ENCODE measurements at places on chromosomes 2 and 18. TPM values are rescaled to one million over a fixed set of nuclear protein-coding genes. Genes with fewer than 3 reads are reported as not detected.

DNA sequence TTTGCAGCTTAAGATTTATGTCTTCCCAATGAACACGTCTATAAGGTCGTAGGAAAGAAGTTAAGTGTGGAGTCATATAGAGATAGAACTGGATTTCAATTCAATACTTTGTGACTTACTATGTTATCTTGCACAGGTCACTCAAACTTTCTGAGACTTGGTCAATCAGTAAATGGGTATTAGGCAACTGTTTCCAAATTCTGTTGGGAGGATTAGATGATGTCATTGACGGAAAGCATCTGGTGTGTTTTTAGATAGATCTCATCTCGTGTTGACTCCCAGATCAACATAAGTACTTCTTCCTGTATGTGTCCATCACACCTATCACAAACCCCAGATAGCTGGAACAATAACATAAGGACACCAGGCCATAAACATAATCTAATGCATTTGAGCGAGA, 771.1 kb upstream of the FANCL start:
- no peak for DNase-seq

DNA sequence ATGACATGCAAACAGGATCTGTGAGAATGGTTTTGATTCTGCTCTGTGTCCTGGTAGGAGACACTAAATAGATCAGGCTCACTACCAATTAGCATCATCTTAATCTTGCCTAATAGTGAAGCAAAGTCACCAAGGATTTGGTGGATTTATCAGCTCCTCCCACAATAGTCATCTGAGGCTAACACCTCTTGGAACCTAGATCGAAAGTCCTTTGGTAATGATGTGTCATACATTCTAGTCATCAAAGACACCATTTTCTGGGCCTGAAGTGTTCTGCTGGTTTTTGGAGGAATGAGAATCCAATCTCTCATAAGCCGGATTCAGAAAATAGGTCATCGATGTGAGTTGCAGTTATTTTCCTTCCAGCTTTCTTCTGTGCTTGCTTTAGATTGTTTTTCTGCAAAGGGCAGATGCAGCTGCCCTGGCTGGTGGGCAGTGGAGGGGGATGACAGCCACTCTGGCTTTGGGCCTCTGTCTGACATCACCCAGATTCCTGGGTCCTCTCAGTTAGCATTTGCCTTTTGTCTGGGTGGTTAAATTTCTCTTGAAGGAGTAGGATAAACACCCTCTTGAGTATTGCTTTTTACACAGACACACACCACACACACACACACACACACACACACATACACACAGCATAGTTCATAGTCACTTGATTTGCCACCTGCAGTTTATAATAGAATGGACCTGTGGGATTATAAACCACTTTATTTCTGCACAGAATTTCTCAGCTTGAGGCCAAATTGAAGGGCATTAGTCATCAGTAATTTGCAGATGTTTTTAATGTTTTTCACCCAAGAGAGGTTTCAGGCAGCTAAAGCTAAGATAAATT, at the start of gene MYO3B:
TSS of gene MYO3B (plus strand) at position 198 of the 832 bp plus-strand sequence. CDS start at position 339, 141 bp downstream.
- no peak for DNase-seq

GRCh38 chr2:45283764-45284620, 274.7 kb upstream of the SIX2 start:
- no peak for DNase-seq

GRCh38 chr18:35267161-35267651, 22.8 kb downstream of the ZSCAN30 start:
- peak; percentile 84 for DNase-seq

GRCh38 chr2:30691948-30692828, 115.1 kb downstream of the CAPN13 start:
- DNase-seq, result no peak

- no peak for DNase-seq
Measured at GRCh38 chr2:86056590-86057331, 48.9 kb downstream of the POLR1A start.

- no peak for DNase-seq
Measured at GRCh38 chr2:145114726-145115125, 594.8 kb upstream of the ZEB2 start.

DNA sequence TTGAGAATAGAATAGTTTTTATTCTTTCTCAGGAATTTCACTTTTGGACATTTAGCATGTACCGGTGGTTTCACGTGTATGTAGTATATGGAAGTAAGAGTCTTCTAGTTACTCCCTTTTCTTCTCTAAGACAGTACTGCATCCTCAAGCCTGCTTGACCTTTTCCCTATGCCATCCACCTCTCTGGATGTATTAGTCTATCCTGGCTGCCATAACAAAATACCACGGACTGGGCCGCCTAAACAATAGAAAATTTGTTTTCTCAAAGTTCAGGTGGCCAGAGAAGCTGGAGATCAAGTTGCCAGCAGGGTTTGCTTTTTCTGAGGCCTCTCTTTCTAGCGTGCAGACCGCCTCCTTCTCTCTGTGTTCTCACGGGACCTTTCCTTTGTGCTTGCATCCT, 1.3 kb upstream of the CMPK2 start:
- DNase-seq, result no peak

DNA sequence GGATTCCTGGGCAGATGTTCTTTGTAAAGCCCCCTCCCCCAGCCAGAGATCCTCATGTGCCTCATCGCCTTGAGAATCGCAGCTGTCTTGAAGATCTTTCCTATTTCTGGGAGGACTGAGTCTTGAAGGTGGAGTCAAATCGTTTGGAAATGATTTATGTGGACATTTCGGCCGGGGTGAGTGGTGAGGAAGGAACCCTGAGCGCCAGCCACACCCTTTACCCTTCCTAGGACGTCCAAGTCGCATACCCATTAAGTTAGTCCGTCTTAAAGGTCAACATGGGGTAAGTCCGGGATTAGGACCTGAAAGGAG, 84.9 kb upstream of the ZCCHC2 start:
- DNase-seq, result no peak

DNA sequence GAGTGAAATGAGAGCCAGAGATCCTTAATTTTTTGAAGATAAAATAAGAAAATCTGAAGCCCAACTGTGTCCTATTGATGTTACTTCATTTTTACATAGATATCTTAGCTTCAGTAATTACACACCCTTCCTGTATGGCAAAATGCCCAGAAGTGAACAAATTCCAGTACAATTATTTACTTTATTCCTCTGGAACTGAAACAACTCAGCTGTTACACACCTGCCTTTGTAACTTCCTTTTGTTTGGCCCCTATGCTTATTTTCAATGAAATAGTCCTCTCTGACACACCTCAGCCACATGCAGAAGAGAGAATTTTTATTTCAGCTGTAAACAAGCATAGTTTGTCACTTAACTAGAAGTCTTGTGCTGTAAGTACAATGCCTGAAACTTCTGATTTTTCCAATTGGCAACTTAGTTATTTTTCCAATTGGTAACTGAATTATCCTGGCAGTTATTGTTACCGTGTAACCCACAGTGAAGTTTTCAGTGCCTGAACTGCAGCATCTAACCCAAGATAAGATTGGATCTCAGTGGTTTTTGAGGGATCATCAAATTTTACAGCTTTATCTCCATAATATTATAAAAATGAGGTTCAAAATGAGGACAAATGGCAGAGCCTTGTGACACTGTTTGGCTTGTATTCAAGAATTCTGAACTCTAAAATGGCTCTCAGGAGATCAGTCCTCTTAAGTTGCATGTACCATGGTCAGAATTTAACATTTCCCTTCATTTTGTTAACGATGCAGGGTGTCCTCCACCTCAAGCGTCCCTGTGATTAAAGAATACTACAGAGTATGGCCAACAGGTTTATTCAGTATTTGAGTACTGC, 82.6 kb downstream of the PKP4 start:
- no peak for DNase-seq

DNA sequence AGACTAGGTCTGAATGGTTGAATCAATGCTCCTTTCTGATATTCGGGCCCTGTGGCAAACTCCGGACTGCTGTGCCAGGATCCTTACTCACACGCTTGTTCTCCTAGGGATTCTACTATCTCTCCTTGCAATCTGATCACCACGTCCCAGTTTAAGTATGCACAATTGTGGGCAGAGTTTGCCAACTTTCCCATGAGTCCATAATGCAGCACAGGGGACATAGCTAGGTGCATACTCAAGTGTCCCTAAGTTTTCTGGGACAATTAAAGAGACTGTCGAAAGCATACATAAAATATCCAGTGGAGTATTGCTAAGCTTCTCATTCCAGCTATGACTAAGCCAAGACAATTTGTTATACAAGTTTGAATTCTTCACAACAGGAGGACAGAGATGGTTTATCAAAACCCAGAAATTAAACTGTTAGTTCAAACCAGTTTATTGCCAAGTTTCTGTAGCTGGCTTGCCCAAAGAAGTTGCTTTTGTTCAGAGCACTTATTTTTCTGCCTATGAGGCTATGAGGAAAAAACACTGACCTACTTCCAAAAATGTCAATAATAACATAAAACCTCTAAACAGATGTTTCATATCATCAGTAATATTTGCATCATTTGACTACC, 136.1 kb downstream of the EXOC6B start:
- DNase-seq, result no peak

DNA sequence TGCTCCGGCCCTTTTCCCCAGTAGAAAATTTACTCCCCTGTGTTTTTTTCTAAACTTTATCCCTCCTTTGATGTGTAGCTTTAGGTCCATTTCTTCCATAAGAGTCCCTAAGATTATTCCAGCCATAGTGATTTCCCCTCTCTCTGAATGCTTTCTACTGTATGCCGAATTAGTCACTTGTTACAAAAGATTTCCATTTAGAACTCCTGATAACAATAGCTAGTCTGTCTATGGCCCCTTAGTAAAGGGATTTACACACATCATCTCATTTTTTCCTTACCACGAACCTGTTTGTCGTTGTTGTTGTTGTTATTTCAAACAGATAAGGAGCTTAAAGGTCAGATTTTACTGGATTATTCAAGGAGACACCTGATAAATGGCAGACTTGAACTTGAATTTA, 256.1 kb downstream of the PAX3 start:
- DNase-seq, result no peak

DNA sequence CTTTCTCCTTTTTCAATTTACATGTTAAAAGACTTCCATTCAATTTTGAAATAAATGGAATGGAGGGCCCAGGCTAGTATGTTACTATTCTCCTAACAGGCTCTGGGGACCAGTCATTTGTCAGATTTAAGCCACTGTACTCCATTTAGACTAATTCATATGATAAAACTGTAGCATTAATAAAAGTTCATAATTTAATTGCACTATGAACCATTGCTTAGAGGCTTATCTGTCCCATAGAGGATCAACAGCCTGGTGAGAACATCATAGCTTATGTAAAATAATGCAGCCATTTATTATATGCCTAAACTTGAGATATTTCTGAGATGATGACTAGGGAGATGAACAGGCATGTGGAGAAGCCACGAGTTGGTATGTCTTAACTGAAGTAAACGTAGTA, 156.0 kb downstream of the RIT2 start:
- no peak for DNase-seq

DNA sequence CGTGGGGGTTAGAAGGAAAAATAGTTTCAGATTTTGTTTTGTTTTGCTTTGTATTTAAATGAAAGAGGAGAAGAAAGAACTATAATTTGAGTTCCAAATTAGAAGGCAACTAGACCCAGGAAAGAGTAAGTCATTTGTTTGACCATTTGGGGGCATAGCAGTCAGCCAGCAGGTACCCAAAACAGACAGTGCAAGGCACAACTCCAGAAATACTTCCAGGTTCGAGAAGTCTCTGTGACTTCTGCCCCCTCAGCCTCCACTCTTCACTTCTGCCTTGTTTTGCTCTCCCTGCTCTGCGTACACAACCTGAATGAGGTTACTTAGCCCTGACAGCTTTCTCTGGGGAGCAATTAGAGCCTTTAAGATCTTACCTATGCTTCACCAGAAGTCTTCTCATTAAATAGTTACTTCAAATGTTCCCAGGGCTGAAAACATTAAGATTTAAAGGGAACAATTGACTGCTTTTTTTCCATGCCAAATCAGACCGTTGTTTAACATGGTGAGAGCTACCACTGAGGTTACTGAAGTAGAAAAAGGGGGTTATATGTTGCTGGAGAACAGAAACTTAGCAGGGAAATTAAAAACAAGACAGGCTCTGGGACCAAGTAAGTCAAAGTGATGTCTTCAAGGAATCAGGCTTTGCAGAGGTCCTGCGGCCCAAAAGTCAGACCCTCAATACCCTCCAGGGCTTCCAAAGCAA, 216.9 kb downstream of the BCL11A start:
- peak; percentile 52 for DNase-seq

GRCh38 chr2:125747165-125747425, 908.9 kb upstream of the GYPC start:
- no peak for DNase-seq

DNA sequence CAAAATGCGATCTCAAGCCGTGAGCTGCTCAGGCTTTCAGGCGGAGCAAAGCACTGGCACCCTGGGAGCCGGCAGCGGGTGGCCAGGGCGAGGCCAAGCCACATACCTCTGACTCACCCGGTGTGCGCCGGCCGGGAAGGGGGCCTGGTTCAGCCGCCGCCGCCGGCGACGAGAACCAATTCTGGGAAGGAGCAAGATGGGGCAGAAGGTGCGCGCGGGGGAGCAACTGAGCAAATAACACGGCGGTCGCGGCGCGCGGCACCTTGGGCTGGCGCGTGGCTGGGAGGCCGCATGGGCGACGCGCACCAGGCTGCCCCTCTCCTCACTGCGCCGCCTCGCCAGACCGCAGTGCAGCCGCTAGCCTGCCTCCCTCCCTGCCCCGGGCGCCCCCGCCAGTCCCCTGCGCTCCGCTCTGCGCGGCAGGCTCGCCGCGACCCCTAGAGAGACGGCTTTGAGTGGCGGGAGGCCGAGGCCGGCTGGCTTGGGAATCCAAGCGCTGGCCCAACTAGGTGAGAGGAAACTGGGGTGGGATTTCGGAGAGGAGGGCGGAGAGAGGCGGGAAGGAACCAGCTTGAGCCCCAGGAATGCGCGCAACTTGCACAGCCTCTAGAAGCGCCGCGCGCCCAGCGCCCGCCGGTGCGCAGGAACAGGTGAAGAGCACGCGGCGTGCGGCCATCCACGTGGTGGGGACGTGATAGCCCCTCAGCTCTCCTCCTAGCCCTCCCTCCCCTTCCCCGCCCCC, 3.2 kb downstream of the NRP2 start:
- DNase-seq, result peak; percentile 57

DNA sequence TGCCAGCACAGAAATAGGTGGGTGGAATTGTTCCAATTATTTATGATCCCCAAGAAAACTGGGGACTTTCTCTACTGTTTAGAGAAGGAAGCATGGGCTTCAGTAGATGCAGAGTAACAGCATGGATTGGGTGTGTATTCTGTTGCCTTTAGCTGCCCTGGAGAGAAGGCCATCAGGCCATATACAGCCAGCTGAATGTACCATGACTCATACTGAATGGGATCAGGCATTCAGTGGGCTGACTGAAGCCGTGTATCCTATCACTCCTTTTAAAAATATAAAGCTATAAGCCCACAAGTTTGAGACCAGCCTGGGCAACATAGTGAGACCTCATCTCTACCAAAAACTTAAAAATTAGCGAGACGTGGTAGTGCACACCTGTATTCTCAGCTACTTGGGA, 16.7 kb upstream of the PLEKHM3 start:
- no peak for DNase-seq

The DLGAP1 gene
- 0.07 TPM for total RNA-seq

The LIMS3 gene
- 0.32 TPM for total RNA-seq

The CLEC4F gene
- total RNA-seq, result not detected

The NIFK gene
- 56.3 TPM for total RNA-seq

The CREG2 gene
- not detected for total RNA-seq

The CFAP53 gene
- total RNA-seq, result 0.75 TPM

The SKA1 gene
- 0.66 TPM for total RNA-seq

The TRIM43 gene
- total RNA-seq, result not detected

The IL1RN gene
- not detected for total RNA-seq

Measured in B cell (primary cell).